ENCODE measurements at places on chromosomes 16 and 17. TPM values are rescaled to one million over a fixed set of nuclear protein-coding genes. Genes with fewer than 3 reads are reported as not detected.

KRT10 gene
- total RNA-seq, result 3.9 TPM

ZKSCAN2 gene
- 2.8 TPM for total RNA-seq

KRT20 gene
- total RNA-seq, result not detected

CACNA1H gene
- total RNA-seq, result 13.0 TPM

SLC35G6 gene
- not detected for total RNA-seq

NOL11 gene
- total RNA-seq, result 24.5 TPM

ZSCAN10 gene
- total RNA-seq, result not detected

SCN4A gene
- total RNA-seq, result under 0.01 TPM

SLC6A2 gene
- total RNA-seq, result not detected

SGF29 gene
- total RNA-seq, result 7.1 TPM

Measured in regular cardiac myocyte (primary cell).